ENCODE measurements at places on chromosomes 12 and 14.

DNA sequence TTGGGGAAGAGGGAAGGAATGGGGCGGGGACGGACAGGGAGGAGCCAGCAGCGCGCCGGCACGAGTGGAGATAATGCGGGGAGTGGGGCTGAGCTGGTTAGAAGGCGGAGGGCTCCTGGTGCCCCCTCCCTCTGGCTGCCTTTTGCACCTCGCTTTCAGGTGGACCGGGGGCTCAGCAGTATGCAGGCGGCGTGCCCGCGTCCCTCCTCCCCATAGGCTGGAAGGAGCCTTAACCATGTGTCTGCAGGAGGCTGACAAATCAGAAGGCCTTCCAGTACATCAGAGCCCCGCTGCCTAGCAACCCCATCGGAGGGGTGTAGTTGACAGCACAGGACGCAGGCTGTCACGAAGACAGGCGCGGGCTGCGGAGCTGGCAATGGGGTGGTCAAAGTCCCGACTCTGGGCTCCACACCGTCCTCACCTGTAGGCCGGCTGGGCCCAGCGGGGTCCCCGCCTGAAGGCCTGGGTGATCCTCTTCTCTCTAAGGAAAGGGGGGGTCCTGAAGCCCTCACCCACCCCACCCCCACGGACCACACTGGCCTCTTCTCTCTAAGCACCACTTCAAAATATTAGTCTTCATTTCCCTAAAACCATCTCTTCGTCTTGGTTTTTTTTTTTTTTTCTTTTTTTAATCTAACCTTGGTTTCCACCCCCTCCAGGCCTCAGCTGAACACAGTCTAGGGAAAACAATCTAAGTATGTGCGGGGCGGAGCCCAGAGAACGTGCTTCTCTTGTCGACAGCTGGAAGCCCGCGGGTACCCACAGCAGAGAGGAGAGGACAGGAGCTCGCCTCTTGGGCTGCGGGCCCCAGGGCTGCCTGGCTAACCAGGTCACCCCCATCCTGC, 44.5 kb downstream of the KDM2B start:
- DNase-seq, result peak; percentile 56

DNA sequence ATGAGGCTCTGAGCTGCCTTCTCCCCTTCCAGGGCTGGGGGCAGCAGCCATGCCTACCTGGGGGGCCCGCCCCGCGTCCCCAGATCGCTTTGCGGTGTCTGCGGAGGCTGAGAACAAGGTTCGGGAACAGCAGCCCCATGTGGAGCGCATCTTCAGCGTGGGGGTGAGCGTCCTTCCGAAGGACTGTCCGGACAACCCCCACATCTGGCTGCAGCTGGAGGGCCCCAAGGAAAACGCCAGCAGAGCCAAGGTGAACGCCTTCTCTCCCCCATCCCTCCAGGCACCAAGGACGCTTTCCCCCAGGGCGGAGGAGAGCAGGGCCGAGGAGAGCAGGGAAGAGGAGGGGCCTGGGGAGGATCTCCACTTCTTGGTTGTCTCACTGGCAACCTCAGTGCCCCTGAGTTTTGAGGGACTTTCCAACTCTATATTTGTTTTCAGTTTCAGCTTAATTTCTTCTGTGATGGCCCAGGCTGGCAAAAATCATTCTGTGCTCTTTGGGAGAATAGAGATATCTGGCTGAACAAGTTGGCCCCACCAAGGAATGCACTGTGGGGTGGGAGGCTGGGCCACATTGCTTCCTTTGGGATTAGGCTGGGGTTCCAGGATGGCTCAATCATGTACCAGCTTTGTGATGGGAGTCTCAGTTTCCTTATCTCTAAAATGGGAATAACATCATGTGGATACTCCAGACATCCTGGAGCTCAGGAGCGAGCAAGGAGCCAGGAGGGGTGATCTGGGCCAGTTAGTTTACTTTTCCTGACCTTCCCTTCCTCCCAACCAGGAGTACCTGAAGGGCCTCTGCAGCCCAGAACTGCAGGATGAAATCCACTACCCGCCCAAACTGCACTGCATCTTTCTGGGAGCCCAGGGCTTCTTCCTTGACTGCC, 1.2 kb downstream of the KHNYN start:
- DNase-seq, result no peak

DNA sequence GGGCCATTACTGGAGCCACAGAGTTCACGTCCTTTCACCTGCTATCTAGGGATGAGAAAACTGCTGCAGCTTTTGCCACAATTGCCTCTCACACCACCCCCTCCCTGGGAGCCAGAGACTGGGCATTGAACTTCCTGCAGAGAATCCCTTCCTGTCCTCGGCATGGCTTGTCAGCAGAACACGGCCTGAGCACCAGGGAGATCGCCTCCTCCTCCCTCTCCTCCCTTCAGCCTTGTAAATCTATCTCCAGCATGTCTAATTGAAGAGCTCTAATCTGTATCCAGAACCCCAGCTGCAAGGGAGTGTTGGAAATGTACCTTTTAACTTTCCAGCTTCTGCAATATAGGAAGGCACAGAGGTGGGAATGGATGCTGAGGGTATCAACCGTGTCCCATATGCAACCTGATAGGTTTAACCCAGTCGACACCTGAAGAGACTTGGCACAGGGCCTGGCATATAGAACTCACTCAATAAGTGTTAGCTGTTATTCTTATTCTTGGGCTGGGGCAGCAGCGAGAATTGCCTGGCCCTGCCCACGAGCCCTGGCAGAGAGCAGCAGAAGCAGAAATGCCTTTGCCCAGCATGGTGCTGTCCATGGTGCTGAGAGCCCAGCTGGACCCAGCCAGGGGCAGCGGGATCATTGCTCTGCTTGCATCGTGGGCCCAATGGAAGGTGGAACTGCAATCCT, 26.8 kb downstream of the TMEM63C start:
- DNase-seq, result peak; percentile 28

GRCh38 chr12:96590970-96591369, 101.6 kb downstream of the CFAP54 start:
- DNase-seq, result no peak
